ENCODE measurements at places on chromosomes 11 and 22. TPM values are rescaled to one million over a fixed set of nuclear protein-coding genes. Genes with fewer than 3 reads are reported as not detected.
A peak's percentile ranks its signal among the peaks of the same experiment; 100 is the strongest.

GRCh38 chr22:37162221-37163095, 12.7 kb upstream of the IL2RB start:
- no peak for DNase-seq
- no peaks in the 10 kb centered on the region for H3K27me3 ChIP-seq

DNA sequence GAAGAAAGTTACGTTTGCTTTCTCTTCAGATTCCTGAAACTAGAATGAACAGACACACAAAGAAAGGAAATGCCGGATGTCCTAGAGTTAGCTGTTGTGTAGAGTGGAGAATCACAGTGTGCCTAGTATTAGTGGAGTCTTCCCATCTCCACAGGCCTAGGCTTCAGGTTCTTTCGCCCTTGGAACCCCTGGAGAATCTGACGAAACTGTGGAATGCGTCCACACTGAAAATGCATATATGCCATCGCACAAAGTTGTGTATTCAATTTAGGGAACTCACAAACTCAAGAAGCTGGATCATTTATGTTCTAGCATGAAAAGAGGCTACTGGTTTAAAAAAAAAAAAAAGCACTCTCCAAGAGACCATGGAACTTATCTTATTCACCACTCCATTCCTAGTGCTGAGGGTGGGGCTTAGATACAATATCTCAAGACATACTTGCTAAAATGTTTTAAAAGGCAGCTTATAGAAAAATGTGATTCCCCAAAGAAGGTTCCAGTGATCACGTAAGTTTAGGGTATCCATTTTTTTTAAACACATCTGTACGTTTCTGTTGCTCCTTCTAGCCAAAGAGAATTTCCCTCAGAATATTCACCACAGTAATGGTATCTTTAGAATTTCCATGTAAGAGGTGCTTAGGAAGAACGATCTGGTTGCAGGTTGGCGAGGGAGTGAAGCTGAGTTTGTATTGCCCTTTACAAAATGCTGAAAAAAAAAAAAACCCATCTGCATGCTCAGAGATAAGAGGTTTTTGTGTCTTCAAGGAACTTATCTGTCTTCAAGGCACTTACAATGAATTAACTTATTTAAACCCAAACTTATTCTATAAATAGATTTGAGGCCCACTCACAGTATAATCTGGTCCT, 20.0 kb downstream of the MAML2 start:
- no peak overlapping the region for H3K4me3 ChIP-seq
- peaks cover 9% of the 10 kb centered on the region for H3K4me1 ChIP-seq
- no peaks in the 10 kb centered on the region for H3K36me3 ChIP-seq
- H3K27ac ChIP-seq = no peak overlapping the region
- DNase-seq = no peak

DDX10 gene
- total RNA-seq = 26.7 TPM

GRCh38 chr11:8790968-8791367, 108.4 kb downstream of the RPL27A start:
- DNase-seq = no peak
- no peaks in the 10 kb centered on the region for H3K27me3 ChIP-seq
- no peak overlapping the region for H3K4me3 ChIP-seq
- H3K27ac ChIP-seq = peak overlapping the region; percentile 0

MCHR1 gene
- 0.28 TPM for total RNA-seq

- H3K27me3 ChIP-seq = no peaks in the 10 kb centered on the region
- no peaks in the 10 kb centered on the region for H3K36me3 ChIP-seq
- no peak for DNase-seq
- no peaks in the 10 kb centered on the region for H3K4me1 ChIP-seq
Observed at GRCh38 chr11:15875943-15876342, 480.4 kb downstream of the SOX6 start.

- H3K4me3 ChIP-seq = no peak overlapping the region
Observed at GRCh38 chr11:41872426-41872825, 413.0 kb upstream of the LRRC4C start.

- no peaks in the 10 kb centered on the region for H3K36me3 ChIP-seq
- DNase-seq = peak; percentile 83
- H3K4me1 ChIP-seq = no peaks in the 10 kb centered on the region
- H3K4me3 ChIP-seq = no peak overlapping the region
Observed at GRCh38 chr11:119533921-119534736, 111.2 kb upstream of the THY1 start.

- peak overlapping the region; percentile 63 for H3K27ac ChIP-seq
- peaks cover 44% of the 10 kb centered on the region for H3K4me1 ChIP-seq
- DNase-seq = no peak
- H3K27me3 ChIP-seq = no peaks in the 10 kb centered on the region
- H3K4me3 ChIP-seq = no peak overlapping the region
Observed at GRCh38 chr11:79087238-79087960, 353.4 kb downstream of the TENM4 start.

DNA sequence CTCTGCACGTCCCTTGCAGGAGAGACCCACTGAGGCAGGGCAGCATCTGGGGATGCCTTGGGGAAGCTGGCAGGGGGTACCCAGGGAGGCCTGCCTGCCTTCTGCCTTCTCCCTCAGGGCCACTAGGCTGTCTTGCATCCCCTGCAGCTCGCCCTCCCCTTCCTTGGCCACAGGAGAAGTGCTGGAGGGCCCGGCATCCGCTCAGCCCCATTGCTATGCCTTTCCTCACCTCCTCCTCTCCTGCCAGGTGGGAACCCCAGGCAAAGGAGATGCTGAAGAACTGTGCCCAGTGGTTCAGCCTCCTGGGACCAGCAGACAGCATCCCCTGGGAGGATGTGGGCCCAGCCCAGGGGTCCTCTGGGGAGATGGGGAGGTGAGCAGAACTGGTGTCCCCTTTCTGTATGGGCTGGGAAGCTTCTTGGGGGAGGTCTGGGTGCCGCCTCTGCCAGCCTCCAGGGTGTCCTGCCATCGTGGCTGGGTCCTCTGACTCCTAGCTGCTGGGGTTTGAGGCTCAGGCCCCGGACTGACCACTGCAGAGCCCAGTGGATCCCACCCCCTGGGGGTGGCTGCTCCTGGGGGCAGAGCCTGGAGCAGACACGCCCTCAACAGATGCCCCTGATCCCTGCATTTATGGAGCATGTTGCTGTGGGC, 20.6 kb downstream of the MRGPRG start:
- no peaks in the 10 kb centered on the region for H3K36me3 ChIP-seq
- no peak for DNase-seq
- peaks cover 18% of the 10 kb centered on the region for H3K27me3 ChIP-seq
- no peak overlapping the region for H3K27ac ChIP-seq

DNA sequence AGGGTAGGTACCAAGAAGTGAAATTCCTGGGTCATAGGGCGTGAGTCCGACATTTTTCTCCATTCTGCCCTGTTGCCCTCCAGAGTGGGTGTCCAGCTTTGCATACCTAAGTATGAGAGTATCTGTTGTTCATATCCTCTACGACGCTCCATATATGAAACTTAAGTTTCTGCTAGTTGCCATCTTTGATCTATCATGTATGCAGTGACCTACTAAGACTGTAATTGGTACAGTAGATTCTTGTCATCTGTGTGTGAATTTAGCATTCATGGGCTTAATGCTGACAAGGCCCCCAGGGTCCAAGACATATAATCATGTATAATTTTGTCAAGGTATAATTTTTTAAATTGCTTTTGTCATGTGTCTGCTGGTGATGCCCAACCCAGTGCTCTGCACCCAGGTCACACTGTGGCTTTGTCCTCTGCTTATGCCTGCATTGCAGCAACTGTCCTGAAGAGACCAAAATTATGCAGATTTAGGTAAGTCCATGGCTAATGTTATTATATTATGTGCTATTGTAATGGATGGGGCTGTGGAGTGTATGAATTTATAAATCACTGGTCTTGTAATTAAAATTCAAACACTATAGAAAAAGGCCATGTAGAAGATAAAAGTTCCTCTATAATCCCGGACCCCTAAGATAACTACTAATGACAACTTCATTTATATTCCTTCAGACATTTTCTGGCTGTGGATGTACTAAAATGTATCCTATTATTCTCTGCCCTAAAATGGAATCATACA, 12.2 kb downstream of the NEAT1 start:
- no peaks in the 10 kb centered on the region for H3K27me3 ChIP-seq
- peaks cover 45% of the 10 kb centered on the region for H3K36me3 ChIP-seq
- H3K27ac ChIP-seq = peak overlapping the region; percentile 99
- H3K4me3 ChIP-seq = no peak overlapping the region
- H3K4me1 ChIP-seq = peaks cover 98% of the 10 kb centered on the region
- peak; percentile 52 for DNase-seq

GRCh38 chr11:7422544-7423331, 62.6 kb upstream of the OLFML1 start:
- no peak overlapping the region for H3K4me3 ChIP-seq
- no peaks in the 10 kb centered on the region for H3K36me3 ChIP-seq
- H3K27ac ChIP-seq = no peak overlapping the region
- no peaks in the 10 kb centered on the region for H3K27me3 ChIP-seq
- H3K4me1 ChIP-seq = no peaks in the 10 kb centered on the region

CCDC81 gene
- total RNA-seq = 0.41 TPM

GTSE1 gene
- 0.28 TPM for total RNA-seq

ANGPTL5 gene
- not detected for total RNA-seq

DNA sequence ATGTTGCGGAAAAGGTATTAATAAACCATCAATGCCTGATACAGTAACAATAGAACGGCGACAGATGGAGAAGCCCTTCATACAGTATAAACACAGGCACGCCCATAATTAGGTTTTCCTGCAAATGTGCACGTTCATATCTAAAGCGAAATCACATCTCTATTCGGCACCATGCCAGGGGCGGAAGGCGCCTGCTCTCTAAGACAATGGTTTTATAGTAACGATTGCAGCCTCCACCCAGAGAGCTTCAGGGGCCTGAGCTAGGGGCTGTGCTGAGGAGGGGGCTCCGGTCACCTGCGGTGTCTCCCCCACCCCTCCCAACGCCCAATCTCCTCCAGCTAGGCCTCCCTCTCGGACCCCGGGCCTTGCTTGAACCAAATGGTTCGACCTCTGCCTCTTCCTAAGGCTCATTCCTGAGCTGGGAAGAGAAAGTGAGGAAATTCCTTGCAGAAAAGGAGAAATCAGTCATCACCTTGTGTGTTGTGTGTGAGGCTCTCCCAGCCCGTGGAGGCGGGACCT, 9.6 kb downstream of the KRTAP5-5 start:
- no peaks in the 10 kb centered on the region for H3K36me3 ChIP-seq
- peak; percentile 43 for DNase-seq
- H3K4me1 ChIP-seq = no peaks in the 10 kb centered on the region
- no peak overlapping the region for H3K27ac ChIP-seq
- H3K27me3 ChIP-seq = peaks cover 35% of the 10 kb centered on the region

GRCh38 chr11:72724021-72724551, 28.1 kb downstream of the ARAP1 start:
- no peaks in the 10 kb centered on the region for H3K27me3 ChIP-seq
- peaks cover 34% of the 10 kb centered on the region for H3K4me1 ChIP-seq
- H3K36me3 ChIP-seq = peaks cover 5% of the 10 kb centered on the region
- DNase-seq = no peak

UPK3A gene
- total RNA-seq = not detected

OR51B4 gene
- not detected for total RNA-seq

PNPLA5 gene
- total RNA-seq = not detected

DNA sequence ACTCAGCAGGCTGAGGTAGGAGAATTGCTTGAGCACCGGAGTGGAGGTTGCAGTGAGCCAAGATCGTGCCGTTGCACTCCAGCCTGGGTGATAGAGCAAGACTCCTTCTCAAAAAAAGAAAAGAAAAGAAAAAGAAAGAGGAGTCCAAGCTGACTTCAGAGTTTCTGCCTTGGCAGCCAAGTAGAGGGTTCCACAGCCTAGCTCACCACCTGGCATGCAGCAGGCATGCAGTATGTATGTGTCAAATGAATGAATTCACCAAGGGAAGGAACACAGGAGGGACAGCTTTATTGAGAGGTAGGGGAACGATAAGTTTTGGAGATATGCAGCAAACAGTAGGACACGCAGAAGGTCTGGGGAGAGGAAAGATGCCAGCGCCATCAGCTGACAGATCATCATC, 230.4 kb downstream of the BUD13 start:
- H3K27ac ChIP-seq = no peak overlapping the region
- no peaks in the 10 kb centered on the region for H3K36me3 ChIP-seq
- DNase-seq = peak; percentile 14
- no peaks in the 10 kb centered on the region for H3K4me1 ChIP-seq

PDGFD gene
- 10.7 TPM for total RNA-seq

GRCh38 chr11:62787005-62787759, at the start of gene TMEM179B:
Gene TMEM179B, plus strand, starts transcription at chr11:62787402. Its CDS starts 30 bp downstream, at chr11:62787432.
- peaks cover 6% of the 10 kb centered on the region for H3K36me3 ChIP-seq
- no peaks in the 10 kb centered on the region for H3K27me3 ChIP-seq
- H3K4me1 ChIP-seq = no peaks in the 10 kb centered on the region
- peak within 1 kb of the TSS; percentile 91 for H3K4me3 ChIP-seq
- peak within 1 kb of the TSS; percentile 100 for H3K27ac ChIP-seq

GRCh38 chr11:1493650-1494244, 7.2 kb upstream of the MOB2 start:
- H3K36me3 ChIP-seq = no peaks in the 10 kb centered on the region
- H3K4me1 ChIP-seq = no peaks in the 10 kb centered on the region
- no peak for DNase-seq
- H3K27me3 ChIP-seq = no peaks in the 10 kb centered on the region
- H3K27ac ChIP-seq = no peak overlapping the region

GRCh38 chr11:117519170-117519569, 191.5 kb downstream of the CEP164 start:
- H3K36me3 ChIP-seq = peaks cover 20% of the 10 kb centered on the region
- H3K27ac ChIP-seq = no peak overlapping the region
- no peaks in the 10 kb centered on the region for H3K4me1 ChIP-seq
- no peaks in the 10 kb centered on the region for H3K27me3 ChIP-seq
- DNase-seq = no peak
- no peak overlapping the region for H3K4me3 ChIP-seq

- no peak overlapping the region for H3K4me3 ChIP-seq
- H3K36me3 ChIP-seq = no peaks in the 10 kb centered on the region
- no peak for DNase-seq
- H3K27ac ChIP-seq = no peak overlapping the region
- no peaks in the 10 kb centered on the region for H3K27me3 ChIP-seq
Observed at GRCh38 chr22:48605856-48606481, 1221.7 kb downstream of the BRD1 start.

FOLH1 gene
- total RNA-seq = 0.41 TPM

FXYD2 gene
- 6.6 TPM for total RNA-seq

DNA sequence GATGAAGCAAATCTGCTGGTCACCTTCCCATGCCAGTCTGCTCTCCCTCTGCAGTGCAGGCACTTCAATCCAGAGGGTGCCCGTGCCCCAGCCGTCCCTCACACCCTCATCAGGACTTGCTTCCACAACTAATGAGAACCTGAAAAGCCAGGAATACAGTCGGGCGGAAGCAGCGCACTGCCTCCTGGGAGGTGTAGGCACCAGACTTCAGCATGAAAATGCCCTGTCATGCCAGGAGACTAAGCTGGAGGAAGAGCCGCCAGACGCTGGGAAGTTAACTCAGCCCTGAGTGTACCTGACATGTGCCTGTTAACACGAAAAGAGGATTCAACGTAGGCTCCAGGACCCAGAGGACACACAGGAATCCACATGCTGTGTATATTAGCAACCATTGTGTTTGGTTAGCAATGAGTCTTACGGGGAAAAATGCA, 40.1 kb upstream of the FLI1 start:
- H3K4me3 ChIP-seq = no peak overlapping the region
- H3K36me3 ChIP-seq = no peaks in the 10 kb centered on the region
- no peaks in the 10 kb centered on the region for H3K27me3 ChIP-seq
- no peak overlapping the region for H3K27ac ChIP-seq

All from sigmoid colon (tissue), 7 donors.